ENCODE measurements at places on chromosomes 2 and 18. TPM values are rescaled to one million over a fixed set of nuclear protein-coding genes. Genes with fewer than 3 reads are reported as not detected.

The TMEM200C gene
- 0.03 TPM for total RNA-seq

The STPG4 gene
- 0.26 TPM for total RNA-seq

The AGBL5 gene
- total RNA-seq: 30.7 TPM

The MRPL30 gene
- total RNA-seq: 92.6 TPM

The PRSS56 gene
- total RNA-seq: not detected

The GAD1 gene
- 23.5 TPM for total RNA-seq

The NCKAP5 gene
- 14.2 TPM for total RNA-seq

The RTP5 gene
- total RNA-seq: not detected

The SEH1L gene
- total RNA-seq: 31.5 TPM

The CYTIP gene
- not detected for total RNA-seq

The UGT1A10 gene
- total RNA-seq: not detected

The GLI2 gene
- total RNA-seq: 0.16 TPM

The LINC00305 gene
- total RNA-seq: not detected

The LCT gene
- not detected for total RNA-seq
